Hematopoietic multipotent progenitor cell (in vitro differentiated cells): ENCODE measurements at places on chromosomes 4 and X. TPM values are rescaled to one million over a fixed set of nuclear protein-coding genes. Genes with fewer than 3 reads are reported as not detected.
A peak's percentile ranks its signal among the peaks of the same experiment; 100 is the strongest.

The PNMA3 gene
- total RNA-seq, result 2.2 TPM

The ZNF732 gene
- total RNA-seq, result not detected

The MEPE gene
- not detected for total RNA-seq

DNA sequence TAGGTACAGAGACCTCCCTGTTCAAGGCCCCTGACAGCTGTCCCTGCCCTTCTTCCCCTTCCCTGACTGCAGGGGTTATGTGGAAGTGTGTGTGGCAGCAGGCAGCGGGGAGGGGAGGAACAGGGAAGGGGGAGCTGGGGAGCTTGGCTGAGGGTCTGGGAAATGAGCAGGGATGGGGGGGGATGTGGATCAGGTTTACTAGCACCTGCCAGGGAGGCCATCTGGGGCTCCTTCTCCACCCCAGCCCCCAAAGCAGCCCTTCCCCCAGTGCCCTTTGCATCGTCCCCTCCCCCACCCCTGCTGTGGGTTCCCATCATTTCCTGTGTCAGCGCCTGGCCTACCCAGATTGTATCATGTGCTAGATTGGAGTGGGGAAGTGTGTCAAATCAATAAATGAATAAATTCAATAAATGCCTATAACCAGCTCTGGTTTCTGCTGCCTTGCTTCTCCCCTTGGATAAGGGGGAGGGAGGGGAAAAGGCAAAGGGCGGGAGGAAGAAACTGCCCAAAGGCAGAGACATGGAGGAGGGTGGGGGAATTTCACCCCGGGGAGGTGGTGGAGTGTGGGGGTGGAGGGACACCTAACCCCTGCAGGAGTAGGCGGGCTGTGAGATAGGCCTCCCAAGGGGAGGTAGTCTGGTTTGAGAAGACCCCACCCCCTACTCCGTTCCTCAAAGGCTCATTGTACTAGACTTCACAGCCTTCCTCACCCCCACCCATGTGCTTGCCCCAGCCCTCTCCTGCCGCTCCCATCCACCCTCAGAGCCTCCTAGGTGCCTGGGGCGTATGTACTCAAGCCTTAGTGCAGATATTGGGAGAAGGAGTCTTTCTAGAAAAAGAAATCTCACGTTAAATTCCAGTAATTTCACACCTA lies 3.2 kb downstream of the CXorf65 start:
- no peak for DNase-seq

GRCh38 chr4:19961091-19961490 lies 290.6 kb upstream of the SLIT2 start:
- no peak for DNase-seq

DNA sequence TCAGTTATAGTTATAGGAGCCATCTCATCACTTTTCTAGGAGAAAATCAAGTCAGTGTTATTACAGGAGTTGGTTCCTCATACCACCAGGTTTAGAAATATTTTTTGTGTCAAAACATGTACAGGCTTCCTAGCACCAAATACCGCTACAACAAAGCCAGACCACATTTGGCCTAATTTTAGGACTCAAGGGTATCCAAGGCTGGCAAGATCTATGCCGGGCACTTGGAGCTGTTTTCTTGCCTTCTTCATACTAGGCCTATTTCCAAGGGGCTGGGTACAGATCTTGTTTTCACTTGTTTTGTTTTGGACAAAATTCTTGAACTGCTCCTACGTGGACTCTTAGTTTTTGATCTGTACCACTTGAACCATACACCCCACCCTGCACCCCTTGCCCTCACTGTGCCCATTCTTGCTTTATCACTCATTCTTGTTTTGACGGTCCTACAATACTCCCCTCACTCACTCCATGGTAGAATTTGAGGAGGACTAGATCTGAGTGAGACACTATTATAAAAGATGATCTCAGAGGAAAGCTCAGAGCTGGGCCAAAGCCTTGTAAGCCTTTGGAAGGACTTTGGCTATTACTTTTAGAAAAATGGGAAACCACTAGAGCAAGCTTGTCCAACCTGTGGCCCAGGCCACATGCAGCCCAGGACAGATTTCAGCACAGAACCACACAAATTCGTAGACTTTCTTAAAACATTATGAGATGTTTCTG lies 17.7 kb upstream of the TMEM144 start:
- DNase-seq, result no peak

DNA sequence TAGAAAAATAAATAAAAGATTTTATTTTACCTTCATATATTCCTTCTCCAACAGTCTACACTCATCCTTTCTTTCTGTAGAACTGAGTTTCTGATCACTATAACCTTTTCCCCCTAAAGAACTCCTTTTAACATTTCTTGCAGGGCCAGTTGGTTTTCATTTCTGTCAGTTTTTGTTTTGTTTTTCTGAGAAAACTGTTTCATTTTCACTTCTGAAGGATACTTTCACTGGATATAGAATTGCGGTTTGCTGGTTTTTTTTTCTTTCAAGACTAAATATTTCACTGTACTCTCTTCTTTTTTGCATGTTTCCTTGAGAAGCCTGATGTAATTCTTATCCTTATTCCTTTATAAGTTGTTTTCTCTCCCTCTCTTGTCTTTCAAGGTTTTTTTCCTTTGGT lies 90.4 kb upstream of the EOLA2 start:
- DNase-seq, result peak; percentile 1
